RPMI8226 (cell line): ENCODE measurements at places on chromosomes 1 and 21.

GRCh38 chr1:180262628-180263488, 32.8 kb downstream of the LHX4 start:
- no peak for DNase-seq

DNA sequence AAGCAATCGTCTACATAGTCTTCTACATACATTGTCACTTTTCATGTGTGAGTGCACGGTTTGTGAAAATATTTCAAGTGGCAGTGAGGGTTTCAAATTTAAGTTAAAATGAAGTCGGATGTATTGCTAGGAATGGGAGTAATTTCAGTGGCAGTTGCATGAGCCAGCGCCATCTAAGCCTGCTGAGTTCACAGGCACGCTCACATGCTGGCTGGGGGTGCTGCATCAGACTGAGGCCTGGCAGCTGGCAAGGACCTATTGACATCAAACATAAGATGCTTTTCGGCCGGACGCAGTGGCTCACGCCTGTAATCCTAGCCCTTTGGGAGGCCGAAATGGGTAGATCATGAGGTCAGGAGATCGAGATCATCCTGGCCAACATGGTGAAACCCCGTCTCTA, 80.7 kb downstream of the UBE4B start:
- DNase-seq, result no peak

DNA sequence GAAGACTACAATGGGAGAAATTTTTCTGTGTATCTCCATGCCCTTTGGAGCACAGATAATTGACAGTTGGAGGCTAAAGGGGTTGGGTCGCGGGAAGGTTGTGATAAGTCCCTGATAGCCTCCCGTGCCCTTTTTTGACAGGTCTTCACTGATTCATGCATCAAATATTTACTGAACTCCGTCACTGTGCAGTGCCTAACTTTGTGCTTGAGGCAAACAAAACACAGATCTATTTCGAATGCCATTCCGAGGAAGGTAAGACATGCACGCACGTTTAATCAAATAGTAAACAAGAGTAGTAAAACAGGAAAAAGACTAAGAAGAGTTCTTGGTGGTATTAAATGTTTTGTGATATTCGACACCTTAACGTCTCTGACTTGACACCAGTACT, 494 bp upstream of the PIP5K1A start:
- peak; percentile 16 for DNase-seq

DNA sequence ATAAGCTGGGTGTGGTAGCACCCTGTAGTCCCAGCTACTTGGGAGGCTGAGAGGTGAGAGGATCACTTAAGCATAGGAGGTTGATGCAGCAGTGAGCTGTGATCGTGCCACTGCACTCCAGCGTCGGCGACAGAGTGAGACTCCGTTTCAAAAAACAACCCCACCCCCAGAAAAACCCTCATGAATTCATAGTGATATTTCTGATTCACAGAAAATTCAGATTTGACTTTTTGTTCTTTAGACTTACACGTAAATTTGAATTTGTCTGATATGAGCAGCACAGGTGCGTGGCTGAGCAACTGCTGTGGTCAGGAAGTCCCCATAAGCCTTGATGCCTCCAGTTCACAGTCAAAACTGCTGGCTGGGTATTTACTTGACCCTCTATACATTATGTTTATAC, 10.0 kb upstream of the MORC3 start:
- DNase-seq, result peak; percentile 56

DNA sequence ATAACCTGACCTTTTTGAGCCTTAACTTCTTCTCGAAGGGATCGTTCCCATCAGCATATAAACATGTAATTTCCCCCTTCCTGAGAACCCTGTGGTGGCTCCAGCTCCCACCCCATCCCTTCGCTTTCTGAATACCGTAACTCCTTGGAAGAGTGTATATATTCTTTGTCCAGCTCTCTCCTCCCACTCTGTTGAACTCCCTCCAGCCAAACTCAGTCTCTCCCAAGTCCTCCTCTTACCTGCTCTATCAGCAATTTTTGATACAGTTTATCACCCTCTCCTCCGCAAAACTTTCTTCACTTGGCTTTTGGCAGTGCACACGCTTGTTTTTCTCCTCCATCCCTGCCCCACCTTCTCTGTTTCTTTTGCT, 109.9 kb upstream of the SLC25A33 start:
- no peak for DNase-seq

DNA sequence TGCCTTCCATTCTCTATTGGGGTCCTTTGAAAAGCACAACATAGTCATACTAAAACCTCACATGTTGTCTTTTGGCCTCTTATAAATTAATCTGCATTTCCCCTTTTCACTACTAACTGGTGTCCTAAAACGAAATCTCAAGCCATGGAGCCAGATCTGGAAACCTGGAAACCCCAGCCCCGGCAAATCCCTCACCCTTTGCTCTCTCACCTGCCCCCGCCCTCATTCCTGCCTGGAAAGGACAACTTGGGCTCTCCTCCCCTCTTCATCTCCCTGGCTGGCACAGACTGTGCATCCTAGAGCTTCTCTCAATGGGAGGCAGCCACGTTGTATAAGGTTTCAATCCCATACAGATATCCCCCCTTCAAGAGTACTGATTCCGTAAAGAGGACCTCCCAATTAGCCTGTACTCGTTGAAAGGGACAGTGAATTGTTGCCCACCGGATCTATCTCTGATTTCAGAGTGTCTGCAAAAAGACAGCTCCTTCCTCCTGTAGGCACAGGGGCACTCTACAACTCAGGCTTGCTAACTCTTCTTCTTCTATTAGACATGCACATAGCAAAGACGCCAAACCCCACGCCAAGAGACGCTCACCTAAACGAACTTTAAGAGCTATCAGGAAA, 1.4 kb downstream of the DUSP10 start:
- no peak for DNase-seq

GRCh38 chr1:39103328-39104157, 77.4 kb downstream of the NDUFS5 start:
- peak; percentile 28 for DNase-seq

DNA sequence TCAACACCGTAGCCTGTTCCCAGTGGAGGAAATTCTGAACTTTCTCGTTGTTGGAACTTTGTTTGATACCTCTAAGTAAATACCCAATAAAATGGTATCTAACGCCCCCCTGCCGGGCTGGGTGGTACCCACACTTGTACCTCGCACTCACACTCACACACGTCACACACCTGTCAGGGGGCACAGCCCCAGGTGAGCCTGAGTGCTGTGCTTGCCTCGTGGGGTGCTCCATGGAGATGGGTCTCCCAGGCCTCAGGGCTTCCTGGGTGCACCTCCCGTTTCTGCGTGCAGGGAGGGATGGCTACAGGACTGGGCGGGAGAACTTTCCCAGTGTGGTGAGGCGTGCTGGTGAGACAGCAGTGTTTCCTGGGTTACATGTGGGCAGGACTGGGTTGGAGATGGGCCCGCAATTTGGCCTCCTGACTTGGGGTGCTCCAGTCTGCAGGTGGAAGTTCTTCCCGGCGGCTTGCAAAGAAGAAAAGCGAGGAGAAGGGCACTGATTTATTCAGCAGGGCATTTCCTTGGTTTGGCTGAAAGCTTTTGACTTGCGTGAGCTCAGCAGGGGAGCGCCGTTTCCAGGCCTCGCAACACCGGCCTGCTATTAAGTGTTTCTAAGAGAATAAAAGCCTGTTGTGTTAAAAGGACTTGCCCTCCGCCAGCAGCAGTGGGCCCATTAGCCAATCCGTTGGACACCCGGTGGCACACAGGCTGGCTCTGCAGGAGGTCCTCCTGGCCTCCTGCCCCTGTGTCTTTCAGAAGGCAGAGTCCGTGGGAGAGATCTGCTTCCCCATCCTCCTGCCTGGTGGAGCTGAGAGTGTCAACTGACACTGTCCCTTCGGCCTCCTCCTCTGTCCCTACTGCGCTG, 79.7 kb downstream of the KIF26B start:
- no peak for DNase-seq

DNA sequence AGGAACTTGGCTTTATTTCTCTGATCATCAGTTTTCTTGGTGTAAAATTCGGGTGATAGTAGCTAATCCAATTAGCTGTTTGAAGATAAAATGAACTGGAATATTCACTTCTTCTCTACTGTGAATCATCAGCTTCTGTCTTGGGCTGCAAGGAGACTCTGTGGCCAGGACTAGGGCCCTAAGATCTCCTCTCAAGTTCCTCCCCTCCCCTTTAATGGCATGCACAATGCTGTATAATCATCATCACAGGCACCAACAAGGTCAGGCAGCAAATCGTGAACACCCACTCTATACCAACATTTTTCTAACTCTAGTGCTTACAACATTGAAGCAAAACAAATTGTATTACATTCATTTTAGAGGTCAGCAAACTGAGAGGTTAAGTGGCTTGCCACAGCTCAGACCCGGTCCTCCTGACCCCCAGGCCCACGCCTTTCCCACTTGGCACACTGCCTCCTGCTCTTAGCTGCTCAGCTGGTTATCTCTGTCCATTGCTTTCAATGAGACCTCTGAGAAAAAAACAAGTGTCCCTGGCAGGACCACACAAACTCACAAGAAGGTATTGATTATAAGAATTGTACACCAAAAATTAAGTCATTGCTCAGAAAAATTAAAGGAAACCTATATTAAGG, 31.8 kb downstream of the LRRC52 start:
- DNase-seq, result no peak

GRCh38 chr1:11058595-11059154, 1.1 kb downstream of the SRM start:
- DNase-seq, result peak; percentile 83

DNA sequence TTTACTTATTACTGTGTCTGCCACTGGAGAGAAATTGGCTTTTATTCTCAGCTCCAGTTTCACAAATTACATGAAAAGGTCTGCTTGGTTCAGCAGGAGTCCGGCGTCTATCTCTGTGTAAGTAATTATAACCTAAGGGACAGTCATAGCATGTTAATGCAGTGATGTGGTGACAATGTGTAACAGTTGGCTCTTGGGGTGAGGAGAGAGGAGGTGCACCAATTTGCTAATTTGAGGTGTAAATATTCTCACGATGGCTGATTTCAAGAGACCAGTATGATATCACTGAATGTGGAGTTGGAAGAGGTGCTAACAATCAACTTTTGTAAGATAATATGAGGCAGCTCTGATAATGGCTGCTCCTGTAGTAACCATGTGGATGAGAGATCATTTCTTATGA, 86.1 kb downstream of the CTH start:
- no peak for DNase-seq

DNA sequence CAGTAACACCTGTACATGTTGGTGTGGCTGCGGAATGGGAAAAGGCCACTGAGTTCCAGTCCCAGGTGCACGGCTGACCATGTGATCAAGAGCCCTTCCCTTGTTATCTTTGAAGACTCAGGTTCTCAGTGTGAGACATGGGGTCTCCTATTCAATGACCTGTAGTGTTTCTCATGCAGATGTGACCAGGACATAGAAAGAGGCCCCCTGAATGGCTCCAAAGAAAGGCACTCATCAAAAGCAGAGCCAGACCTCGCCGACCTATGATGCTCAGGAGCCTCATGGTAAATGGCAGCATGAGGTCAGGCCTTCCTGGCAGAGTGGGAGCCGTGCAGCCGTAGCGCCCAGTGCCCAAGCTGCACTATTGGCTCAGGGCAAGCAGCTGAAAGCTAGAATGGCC, 42.3 kb upstream of the HAO2 start:
- no peak for DNase-seq

- DNase-seq, result no peak
These were observed 15.4 kb upstream of the SLC19A1 start for GRCh38 chr21:45557616-45558043.

DNA sequence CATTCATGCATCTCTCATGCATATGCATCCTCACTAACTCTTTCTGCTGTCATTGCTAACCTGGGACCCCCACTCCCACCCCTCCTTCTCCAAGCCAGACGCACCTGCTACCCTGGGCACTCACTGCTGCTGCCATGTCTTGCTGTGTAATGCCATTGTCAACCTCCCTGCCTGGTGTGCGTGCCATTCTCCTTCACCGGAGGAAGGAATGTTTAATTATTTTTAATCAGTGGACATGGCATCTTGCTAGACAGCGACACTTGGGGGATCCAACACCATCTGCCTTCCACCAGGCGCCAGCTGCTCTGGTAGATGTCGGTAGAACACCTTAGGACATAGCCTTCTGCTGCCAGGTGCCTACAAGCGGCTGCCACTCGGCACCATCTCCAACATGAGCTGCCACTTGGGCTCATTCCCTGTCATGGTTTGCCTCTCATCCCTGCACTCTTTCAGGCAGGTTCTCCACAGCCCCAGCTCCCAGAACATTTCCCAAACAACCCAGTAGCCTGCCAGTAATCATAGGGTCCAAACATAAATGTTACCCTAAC, 306.9 kb downstream of the TTLL7 start:
- no peak for DNase-seq

DNA sequence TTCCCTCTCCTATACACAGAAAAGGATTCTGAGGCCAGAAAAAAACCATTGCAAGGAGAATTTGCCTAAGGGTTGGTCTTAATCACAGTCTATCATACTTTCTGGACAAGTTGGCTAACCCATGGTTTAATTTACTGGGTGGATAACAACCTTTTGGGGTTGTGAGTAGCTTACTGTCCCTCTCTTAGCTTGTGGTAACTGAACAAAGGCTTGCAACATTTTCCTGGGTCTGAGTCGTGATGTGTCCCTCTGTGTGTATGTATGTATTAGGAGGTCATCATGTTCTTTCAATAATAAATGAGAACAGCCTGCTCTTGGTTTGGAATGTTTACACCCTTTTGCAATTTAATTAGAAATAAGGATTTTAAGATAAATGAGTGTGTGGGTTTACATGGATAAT, 36.7 kb downstream of the PAPPA2 start:
- DNase-seq, result no peak

DNA sequence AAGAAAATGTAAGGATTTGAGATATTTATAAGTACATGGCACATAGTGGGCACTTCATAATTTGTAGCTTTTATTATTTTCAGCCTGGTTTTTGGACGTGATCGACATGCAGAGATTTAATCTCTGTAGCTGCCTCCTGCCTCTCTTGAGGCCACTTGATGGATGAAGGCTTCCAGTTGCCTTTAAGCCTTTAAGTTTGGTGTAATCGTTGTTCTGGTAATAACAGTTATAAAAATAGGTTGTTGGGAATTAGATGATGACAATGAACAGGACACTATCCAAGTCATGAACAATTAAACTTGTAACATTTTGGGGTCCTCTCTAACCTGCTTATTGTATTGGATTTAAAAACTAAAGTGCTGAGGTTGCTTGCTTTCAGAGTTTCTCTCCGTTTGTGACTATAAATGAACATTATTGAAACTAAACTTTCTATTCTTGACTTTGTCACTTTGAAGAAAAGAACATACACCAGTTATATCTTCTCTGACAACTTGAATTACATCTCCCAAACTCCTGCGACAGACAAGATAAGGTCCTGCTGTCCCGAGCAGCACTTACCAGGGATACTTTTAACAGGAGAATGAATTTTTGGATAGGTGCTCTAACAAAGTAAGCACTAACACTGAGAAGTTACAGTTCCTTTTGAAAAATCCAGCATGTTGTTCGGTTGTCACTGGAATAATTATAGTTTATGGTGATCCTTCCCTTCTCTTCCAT, 295.0 kb downstream of the NFIA start:
- DNase-seq, result no peak
